ENCODE measurements at places on chromosomes 4 and X.
A peak's percentile ranks its signal among the peaks of the same experiment; 100 is the strongest.

DNA sequence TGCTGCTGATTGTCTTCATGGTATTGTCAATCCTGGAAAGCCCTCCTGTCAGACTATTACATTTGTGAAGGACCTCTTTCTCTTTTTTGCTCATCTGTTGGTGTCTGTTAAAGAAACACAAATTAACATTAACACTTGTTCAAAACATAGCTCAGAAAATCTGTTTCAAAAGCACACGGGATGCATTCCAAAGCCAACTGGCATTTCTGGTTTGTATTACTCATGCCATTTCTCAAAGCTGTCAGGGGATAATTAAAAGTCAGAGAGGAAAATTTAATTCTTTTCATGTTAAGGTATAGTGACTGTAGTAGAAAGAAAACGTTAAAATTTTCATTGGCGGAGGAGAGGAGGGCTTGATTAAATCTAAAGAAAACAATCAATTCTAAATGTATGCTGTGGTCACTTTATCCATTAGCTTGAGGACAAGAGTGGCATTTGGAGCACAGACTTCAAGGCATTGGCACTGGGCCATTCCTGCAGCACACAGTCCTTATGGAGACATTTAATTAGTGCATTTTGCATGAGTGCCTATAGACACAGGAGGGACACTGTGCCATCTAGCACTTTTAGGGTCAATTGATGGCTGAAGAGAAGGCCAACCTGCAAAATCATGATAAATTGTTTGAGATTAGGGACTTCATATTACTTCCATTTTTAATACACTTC is 21.2 kb upstream of the GLRA2 start:
- no peak for DNase-seq

- DNase-seq = no peak
Observed at GRCh38 chr4:72111863-72112262, 80.1 kb downstream of the NPFFR2 start.

DNA sequence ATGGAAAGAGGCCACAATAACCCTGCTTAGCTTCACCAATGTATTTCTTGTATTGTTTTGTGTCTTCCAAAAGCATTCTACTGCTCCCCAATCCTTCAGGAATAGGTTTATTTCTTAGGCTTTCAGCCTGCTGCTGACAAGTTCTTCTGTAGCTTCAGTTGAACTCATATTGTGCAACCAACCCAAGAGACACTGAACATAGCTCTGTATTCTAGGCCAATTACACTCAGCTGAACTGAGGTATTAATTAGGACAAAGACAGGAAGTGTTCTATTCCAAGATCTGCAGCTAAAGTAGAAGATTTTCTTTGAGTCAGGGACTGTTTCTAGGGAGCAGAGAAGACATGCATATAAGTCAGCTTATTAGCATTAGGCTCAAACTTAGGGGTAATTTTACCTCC is 151.8 kb downstream of the LHFPL1 start:
- no peak for DNase-seq

- DNase-seq = no peak
Observed at GRCh38 chrX:17299206-17299605, 75.8 kb upstream of the NHS start.

DNA sequence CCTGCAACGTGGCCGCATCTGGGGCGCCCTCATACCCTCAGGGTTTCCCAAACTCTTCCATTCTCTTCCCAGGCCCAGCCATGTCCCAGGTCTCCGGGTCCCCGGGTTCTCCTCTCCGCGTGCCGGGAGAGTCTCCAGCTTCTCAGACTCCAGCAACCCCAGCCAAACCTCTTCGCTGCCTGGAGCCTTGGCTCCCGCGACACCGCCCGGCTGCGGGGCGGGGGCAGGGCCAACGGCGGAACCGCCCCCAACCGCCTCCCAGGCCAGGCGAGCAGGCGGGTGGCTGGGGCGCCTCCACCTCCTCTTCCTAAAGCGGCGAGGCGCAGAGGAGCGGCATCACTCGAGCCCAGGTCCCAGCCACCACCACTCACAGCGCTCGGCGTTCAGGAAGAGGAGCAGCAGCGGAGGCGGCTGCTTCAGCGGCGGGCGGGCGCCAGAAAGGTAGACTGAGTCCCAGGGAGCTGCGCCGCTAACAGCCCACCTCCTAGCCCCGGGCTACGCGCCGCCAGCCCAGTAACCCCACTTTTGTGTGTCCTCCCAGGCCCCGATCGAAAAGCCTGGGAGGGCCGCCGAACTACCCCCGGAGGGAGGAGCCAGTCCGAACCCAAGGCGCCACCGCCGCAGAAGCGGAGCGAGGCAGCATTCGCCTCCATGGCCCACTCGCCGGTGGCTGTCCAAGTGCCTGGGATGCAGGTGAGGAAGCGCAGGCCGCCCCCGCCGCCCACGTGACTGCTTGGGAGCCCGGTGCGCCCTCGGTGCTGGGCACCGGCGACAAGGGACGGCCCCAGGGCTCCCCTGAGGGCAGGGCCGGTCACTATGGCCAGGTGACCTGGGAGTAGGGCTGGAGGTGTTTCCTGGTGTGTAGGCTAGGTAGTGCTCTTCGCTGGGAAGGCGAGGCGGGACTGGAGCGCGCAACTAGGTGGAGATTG is at the start of gene STK26:
TSS of gene STK26 (plus strand) at position 336 of the 929 bp plus-strand sequence. CDS start at position 652, 316 bp downstream.
- DNase-seq = peak; percentile 82

DNA sequence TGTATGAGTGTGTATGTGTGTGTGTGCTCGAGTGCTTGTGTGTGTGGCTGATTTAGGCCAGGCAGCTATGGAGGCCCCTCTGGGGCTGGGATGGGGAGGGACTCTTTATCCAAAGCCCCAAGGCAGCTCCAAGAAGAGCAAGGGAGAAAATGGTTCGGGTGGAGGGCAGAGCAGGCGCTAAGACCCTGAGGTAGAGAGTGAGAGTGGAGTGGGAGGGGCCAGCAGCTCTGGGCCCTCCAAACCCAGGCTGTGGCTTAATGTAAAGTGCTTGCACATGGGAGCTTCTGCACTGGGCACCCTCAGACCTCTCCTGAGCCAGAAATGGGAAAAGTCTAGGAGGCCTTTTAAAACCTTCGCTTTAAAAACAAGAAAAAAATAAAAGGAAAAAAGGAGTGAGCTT is 233.5 kb upstream of the PSAPL1 start:
- no peak for DNase-seq

DNA sequence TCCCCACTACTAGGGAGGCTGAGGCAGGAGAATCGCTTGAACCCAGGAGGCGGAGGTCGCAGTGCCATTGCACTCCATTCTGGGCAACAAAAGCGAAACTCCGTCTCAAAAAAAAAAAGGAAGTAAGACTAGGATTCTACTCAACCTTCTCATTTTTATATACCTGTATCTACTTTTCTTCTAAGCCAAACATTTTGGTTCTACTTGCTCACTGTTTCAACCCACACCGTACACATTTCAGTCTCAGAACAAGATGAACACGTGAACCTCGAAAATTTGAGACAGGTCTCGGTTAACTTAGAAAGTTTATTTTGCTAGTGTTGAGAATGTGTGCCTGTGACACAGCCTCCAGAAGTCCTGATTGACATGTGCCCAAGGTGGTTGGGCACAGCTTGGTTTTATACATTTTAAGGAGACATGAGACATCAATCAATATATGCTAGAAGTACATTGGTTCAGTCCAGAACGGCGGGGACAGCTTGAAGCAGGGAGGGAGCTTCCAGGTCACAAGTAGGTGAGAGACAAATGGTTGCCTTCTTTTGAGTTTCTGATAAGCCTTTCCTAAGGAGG is 3.7 kb downstream of the ADD1 start:
- no peak for DNase-seq
